ENCODE measurements at places on chromosomes 2 and 18.

GRCh38 chr18:49849331-49850217, 36.2 kb upstream of the ACAA2 start:
- DNase-seq = peak; percentile 4

- DNase-seq = no peak
Observed at GRCh38 chr2:188675391-188676009, 298.7 kb upstream of the COL3A1 start.

- no peak for DNase-seq
Observed at GRCh38 chr2:1550658-1551316, 137.5 kb downstream of the TPO start.

GRCh38 chr18:11464129-11464528, 145.3 kb upstream of the SLC35G4 start:
- no peak for DNase-seq

DNA sequence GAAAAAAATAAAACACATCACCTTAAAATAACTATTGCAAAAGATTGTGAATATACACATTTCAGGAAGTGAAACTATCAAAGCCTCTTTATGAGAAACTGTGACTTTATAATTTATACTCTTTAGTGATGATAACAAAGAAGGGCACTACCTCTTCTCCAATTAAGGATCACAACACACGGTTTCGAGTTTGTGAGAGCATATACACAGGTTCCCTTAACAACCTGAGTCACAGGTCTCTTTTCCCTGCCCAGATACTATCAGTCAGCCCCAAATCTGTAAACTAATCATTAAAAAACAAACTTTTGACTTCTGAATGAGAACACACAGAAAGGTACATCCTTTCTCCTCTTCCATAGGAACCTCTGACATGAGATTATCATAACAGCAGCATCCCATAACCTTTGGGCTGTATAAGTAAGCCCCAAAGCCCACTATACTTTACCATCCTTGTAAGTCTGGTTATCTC, 44.9 kb downstream of the PTPN2 start:
- no peak for DNase-seq

GRCh38 chr2:175626796-175627195, 375.3 kb downstream of the LNPK start:
- DNase-seq = no peak

- DNase-seq = no peak
Observed at GRCh38 chr2:11073251-11073650, 82.0 kb upstream of the SLC66A3 start.

- no peak for DNase-seq
Observed at GRCh38 chr2:40329739-40330030, 122.2 kb downstream of the SLC8A1 start.

- no peak for DNase-seq
Observed at GRCh38 chr2:73091164-73091563, 19.7 kb upstream of the SFXN5 start.

- DNase-seq = no peak
Observed at GRCh38 chr2:46157966-46158310, 139.3 kb upstream of the EPAS1 start.

Measured in fibroblast of skin of left biceps (primary cell).